NCI-H1105 treated with DMSO at 0.1 percent for 48 hours (cell line): ENCODE measurements at places on chromosomes 2 and 18.

GRCh38 chr2:109330056-109330455 lies 201.1 kb downstream of the SH3RF3 start:
- no peak for DNase-seq

- DNase-seq, result no peak
Measured at GRCh38 chr2:148596018-148596417, 48.5 kb upstream of the EPC2 start.

DNA sequence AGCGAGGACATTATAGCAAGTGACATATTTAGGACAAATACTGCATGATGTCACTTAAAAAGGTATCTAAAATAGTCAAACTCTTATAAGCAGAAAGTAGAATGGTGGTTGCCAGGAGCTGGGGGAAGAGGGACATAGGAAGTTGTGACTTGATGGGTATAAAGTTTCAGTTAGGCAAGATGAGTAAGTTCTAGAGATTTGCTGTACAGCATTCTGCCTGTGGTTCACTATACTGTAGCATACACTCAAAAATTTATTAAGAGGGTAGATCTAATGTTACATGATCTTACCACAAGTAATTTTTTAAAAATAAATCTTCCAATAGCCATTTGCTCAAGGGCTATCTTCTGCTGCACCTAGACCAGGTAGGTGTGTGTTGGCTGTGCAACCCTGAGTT lies 78.1 kb upstream of the NPAS2 start:
- no peak for DNase-seq

DNA sequence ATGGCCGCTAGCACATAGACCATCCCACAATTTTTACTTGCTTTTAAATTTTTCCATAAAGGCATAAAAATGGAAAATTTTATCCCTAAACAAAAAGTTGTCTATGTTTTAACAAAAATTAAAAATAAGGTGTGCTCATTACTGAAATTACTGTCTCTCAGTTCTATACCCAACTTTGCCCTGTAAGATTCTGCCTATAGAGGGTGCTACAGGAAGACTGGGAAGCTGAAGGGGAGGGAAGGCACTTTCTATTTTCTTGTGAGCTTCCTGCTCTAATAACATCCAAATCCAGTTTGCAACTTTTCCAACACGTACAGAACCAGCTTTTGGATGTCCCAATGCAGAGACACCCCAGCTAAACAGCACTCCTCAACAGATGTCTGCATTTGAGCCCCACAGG lies 666.9 kb downstream of the PLCL1 start:
- DNase-seq, result no peak

DNA sequence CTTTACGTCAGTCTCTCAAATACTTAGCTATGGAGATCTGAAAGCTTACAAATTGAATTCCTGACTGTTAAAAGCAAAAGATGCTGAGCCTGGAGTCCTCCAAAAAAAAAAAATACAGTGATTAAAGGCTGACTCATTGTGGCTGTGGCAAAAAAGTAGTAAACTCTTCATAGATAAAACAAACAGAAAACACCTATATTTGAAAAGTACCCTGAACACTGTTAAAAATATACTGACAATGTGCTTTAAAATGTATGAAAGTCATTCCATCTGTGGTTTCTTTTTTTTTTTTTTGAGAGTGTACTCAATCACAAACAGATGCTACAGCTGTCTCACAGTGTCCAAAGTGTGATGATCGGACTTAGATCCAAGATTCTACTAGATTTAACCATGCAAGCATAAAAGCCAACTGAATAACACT lies 267.6 kb upstream of the CYP26B1 start:
- DNase-seq, result no peak

- DNase-seq, result no peak
Measured at GRCh38 chr2:223494942-223495341, 107.2 kb downstream of the SCG2 start.
